ENCODE measurements at places on chromosomes 3 and 15.

DNA sequence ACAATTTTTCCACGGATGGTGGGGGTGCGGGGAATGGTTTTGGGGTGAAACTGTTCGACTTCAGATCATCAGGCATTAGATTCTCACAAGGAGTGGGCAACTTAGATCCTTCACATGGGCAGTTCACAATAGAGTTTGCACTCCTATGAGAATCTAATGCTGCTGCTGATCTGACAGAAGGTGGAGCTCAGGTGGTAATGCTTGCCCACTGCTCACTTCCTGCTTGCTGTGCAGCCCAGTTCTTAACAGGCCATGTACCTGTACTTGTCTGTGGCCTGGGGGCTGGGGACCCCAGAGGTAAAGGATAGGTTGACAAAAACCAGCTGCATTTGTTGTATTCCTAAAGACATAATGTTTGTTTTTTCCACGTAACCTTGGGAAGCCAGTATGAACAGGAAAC, 16.0 kb downstream of the DZIP3 start:
- DNase-seq, result no peak

GRCh38 chr3:71512000-71512399, 71.5 kb downstream of the FOXP1 start:
- peak; percentile 56 for DNase-seq

GRCh38 chr15:53461677-53462076, 297.8 kb downstream of the WDR72 start:
- DNase-seq, result no peak

- no peak for DNase-seq
These were observed 1.1 kb downstream of the FAN1 start for GRCh38 chr15:30904812-30905211.

- DNase-seq, result no peak
These were observed 63.0 kb upstream of the ACP3 start for GRCh38 chr3:132254076-132254755.

DNA sequence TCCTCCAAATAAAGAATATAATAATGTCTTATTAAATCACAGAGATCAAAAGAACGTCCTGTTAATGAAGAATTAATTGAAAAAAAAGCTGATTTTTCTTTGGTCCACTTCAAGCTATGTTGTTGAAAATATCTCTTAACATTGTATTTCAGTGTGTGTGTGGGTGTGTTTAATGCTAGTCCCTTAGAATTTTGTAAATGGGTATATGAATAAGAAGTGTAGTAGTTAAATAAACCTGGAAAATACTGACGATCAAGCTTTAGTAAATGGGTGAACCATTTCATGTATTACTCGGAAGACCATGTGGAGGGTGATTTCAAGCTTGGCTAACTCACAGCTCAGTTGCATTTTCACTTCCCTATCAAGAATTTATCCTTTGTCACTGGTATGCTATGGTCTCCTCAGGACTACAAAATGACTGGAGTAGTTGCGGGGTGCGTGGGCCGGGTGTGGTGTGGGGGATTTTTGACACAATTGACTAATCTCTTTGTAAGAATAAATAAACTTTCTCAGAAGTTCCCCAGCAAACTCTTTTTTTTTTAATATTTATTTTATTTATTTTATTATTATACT, 586.4 kb downstream of the GRM7 start:
- no peak for DNase-seq

GRCh38 chr3:40713795-40714194, 189.0 kb downstream of the ZNF621 start:
- peak; percentile 47 for DNase-seq

GRCh38 chr3:53170325-53171063, 9.5 kb downstream of the PRKCD start:
- no peak for DNase-seq

GRCh38 chr3:187778726-187779125, 33.5 kb upstream of the BCL6 start:
- no peak for DNase-seq

Measured in naive B cell (primary cell).